ENCODE measurements at places on chromosomes 6 and 20.

DNA sequence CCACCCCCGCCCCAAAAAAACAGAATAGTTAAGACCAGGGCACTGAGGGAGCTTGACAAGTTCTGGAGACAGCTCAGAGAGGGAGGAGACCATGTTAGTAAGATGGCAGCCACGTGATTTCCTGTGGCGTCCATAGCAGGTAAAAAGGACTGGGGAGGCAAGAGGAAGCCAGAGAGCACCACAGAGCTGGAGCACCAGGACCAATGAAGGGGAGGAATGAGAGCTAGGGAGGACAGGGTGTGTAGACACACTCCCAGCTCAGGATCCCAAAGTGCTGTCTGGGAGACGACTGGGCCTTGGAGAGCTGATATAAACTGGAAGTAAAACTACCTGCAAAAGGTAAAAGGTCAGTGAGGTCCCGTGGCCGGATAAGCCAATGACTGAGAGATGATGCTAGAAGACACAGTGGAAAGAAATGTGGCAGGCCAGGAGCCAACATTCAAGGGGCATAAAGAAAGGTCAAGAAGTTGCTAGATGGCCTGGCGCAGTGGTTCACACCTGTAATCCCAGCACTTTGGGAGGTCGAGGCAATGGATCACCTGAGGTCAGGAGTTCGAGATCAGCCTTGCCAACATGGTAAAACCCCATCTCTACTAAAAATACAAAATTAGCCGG is 39.0 kb downstream of the SLC23A2 start:
- no peak for DNase-seq

DNA sequence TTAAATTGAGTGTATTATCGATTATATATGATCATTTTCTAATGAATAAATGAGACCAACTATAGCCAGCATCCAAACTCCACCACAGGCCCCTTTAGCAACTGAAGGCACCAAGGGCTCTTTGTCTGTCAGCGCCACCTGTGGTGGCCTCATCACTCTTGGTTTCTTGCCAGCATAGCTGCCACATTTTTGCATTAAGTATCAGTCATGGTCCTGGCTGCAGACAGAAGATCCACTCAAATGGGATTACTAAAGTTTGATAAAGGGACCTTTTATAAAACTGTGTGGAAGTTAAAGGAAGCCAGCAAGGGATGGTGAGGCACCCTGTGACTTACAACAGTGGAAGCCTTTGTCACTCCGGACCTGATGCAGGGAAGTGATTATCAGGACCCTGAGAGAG is 162.9 kb downstream of the C6orf118 start:
- DNase-seq, result no peak

DNA sequence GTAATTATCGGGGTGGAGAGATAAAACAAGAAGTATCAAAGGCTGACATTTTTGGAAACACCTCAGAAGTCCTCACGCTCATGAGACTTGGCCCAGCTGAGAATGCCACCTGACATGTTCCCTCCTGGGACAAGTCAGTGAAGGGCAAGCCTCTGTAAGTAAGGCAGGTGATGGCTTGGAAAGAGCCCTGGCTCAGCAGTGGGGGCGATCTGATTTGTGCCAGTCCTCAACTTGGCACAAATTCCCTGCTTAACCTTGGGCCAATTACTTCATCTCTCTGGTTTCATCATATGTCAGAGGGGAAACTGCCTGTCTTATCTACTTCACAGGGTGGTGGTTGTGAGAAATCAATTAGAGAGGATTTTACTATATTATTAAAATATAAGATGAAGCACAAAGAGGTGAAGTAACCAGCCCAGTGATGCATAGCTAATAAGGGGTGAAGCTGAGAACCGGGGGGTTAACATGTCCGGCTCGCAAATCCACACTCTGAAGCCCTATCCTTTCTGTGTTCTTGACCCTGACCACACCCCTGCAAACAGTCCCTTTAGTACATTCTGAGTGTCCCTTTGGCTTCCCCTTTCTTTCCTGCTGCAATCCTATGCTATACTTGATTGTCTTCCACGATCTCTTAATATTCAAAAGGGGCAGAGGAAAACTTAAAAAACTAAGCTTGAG is 8.8 kb upstream of the MOCS1 start:
- no peak for DNase-seq

- no peak for DNase-seq
Observed at GRCh38 chr6:97443408-97444080, 160.5 kb upstream of the MMS22L start.

DNA sequence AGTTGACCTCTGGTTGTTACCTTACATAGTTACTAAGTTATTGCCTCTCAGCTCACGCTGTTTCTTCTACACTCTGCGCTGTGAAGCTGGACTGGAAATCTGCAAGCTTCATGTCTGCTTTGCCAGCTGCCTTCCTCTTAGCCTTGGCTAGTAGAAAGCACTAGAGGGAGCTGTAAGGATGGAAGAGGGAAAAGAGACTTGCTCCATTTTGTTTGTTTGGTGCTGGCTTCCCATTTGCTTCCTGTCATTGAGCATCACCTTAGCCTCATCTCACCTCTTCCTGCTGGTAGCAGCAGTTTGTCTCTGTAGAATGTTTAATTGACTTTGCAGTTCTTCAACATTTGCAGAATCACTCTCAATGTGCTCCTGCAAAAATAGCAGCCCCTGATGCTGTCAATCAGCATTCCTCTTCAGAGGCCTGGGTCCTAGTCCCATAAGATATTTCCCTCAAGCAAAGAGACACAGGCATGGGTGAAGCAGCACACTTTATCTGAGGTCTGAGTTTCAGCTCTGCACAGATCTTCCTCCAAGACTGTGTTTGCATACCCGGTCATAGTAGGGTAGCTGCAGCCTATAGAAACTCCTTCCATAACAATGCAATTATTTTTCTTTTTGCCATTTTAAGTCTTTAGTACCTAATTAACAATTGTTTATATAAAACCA is 302.2 kb upstream of the EPHA7 start:
- no peak for DNase-seq

DNA sequence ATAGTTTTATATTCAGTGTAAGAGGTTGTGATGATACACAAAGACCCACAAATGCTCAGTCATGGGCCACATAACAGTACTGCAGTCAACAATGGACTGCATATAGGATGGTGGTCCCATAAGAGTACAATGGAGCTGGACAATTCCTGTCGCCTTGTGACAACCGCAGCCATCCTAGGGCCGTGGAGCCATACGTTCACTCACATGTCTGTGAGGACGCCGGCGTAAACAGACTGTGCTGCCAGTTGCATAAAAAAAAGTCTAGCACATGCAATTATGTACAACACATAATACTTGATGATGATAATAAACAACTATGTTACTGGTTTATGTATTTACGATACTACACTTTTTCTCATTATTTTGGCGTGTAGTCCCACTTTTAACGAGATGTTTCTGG is 30.9 kb downstream of the BFSP1 start:
- no peak for DNase-seq

- no peak for DNase-seq
Observed at GRCh38 chr6:32058511-32058963, 20.3 kb downstream of the CYP21A2 start.

GRCh38 chr20:51050531-51051075 is 27.7 kb upstream of the KCNG1 start:
- no peak for DNase-seq

- no peak for DNase-seq
Observed at GRCh38 chr6:132357120-132357519, 44.2 kb downstream of the MOXD1 start.

DNA sequence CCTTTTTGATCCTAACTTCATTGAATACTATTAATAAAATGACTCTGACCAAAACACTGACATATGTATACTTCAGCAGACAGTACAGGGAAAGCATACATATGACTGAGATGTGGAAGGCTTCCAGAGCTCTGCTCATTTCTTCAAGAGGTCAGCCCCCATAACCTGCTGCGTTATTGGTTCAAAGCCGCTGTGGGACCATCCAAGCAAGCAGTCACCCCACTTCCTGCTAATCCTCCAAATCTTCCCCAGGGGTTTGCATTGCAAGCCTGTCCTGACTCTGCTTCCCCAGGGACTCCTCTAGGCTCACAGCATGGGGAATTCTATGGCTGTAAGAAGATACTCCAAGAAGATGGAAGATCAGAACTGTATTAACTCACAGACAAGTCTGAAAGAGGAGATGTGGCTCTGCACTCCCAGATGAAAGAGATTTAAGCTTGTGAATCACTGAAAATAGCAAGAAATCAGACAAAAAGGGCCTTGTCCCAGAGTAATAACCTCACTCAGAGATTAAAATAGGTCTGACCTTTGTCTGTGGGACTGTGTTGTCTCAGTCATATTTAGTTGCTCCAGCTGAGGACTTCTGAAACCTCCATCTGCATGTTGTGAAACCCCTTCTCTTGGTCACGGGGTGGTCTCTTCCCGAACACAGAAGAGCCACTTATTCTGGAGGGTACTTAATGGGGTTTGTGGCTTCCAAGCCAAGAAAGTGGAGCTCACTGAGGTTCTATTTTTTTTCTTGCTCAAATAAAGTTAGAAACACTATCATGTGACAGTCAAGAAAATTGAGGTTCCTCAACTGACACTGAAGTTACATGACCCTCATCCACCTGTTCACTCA is 101.5 kb upstream of the MARCKS start:
- no peak for DNase-seq

GRCh38 chr6:145848541-145848940 is 33.9 kb upstream of the FBXO30 start:
- DNase-seq, result no peak

DNA sequence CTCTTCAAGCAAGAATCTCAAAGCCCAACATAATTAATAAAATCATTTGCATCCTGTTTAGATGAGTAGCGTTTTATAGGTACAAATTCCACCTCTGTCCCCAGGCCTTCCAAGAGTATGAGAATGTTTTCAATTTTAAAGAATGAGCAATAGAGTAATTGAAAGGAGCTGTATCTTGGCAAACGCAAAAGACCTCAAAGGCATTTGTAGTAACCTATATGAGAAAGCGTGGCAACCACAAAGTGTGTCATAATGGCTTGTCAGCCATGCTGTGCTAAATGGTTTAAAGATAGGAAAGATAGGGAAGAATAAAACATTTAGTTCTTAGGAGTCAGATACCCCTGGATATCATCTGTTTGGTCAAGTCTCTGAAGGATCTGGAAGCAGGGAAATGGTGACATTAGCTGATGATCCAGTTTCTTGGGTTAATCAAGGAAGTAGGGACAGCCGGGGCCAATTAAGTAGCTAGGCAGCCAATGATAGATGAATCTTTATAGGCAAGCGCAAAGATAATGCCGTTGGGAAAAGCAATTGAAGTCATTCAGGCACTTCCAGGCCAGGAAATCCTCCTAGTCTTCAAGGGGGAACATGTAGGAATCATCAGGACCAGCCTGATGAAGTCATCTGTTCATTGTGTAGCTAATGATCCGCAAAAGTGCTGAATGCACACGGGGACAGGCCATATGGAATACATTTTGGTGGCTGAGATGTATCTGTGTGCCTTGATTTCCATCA is 71.5 kb upstream of the ISM1 start:
- no peak for DNase-seq

DNA sequence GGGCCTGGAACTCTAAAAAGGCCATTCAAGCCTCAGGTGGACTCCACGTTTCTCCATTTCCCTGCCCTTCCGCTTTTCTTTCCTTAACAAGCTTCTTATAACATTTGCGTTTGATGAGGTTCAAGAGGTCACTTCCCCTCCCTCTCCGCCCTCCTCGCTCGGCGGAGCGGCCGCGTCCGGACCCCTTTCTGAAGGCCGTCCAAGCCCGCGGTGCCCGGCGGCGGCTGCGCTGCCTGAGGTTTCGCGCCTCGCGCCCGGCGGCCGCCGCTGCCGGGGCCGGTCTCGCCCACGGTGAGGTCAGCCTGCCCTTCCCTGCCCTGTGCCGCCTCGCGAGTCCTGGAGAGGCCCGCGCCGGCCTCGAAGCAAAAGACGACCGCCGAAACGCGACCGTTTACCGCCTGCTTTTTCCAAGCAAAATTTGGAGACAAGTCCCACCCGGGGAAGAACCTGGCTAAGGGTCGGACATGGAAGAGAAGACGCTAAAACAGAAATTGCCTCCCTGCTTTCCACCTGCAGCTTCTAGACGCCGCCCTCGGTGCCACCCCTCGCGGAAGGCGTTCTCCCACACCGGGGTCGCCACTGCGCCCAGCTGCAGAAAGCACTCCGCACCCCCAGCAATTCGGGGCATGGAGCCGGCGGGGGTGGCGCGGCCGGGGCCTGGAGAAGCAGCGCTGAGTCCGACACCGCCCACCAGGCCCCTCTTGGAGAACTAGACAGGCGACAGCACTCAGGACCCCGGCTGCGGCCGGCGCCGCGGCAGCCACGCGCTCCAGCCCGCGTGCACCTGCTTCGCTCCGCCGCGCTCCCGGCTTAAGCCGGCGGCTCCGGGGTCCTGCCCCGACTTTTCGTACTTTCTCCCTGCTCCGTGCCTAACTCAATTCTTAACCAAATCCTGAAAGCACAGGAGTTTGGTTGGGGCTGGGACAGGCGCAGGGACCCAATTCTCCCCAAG is 11.0 kb upstream of the FOXF2 start:
- DNase-seq, result no peak

GRCh38 chr20:1478566-1478965 is 11.9 kb upstream of the NSFL1C start:
- DNase-seq, result no peak
